ENCODE measurements at places on chromosomes 7 and 10.

GRCh38 chr10:103733045-103733419 is 122.3 kb downstream of the SH3PXD2A start:
- DNase-seq: no peak

GRCh38 chr7:134777908-134778580 is 1.4 kb upstream of the CALD1 start:
- DNase-seq: no peak

- no peak for DNase-seq
These were observed 168.3 kb downstream of the MYOF start for GRCh38 chr10:93313798-93314197.

- DNase-seq: no peak
These were observed 696.7 kb upstream of the CELF2 start for GRCh38 chr10:10320956-10321355.

DNA sequence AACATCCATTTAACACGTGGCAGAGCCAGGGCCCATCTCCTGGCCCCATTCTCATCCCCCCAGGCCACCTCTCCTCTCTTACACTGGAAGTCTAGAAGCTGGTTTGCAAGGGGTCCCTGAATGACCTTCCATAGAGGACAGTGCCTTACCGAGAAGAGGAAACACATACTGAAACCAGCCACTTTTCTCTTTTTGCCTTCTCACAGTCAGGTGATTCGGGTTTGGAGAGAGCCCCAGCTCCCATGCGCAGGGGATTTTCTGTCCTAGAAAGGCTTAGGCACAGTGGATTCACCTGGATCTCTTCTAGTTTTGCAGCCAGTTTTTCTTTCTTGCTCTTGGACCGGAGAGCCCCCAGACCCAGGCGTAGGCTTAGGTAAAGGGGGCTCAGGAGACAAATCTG is 334.1 kb upstream of the C7orf33 start:
- no peak for DNase-seq

GRCh38 chr10:92809840-92810239 is 38.5 kb upstream of the EXOC6 start:
- no peak for DNase-seq

DNA sequence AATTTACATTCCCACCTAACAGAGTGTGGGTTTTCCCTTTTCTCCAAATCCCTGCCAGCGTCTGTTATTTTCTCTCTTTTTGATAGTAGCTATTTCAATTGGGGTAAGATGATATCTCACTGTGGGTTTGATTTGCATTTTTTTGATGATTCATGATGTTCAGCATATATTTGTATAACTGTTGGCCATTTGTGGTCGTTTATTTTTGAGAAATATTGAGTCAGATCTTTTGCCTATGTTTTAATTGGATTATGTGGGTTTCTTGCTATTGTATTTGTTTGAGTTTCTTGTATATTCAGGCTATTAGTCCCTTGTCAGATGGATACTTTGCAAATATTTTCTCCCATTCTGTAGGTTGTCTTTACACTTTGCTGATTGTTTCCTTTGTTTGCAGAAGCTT is 193.8 kb downstream of the ABCA13 start:
- no peak for DNase-seq

DNA sequence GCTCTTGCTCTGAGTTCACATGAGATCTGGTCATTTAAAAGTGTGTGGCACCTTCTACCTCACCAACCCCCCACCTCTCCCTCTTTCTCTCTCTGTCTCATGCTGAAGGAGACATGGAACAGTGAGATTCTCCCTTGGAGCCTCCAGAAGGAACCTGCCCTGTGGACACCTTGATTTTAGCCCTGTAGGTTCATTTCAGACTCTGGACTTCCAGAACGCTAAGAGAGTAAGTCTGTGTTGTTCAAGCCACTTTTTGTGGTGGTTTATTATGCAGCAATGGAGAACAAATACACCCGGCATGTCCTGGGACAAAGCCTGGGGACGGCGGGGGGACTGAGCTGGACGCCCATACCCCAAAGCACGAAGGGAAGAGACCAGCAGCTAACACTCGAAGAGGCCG is 20.7 kb upstream of the GIMAP8 start:
- no peak for DNase-seq

DNA sequence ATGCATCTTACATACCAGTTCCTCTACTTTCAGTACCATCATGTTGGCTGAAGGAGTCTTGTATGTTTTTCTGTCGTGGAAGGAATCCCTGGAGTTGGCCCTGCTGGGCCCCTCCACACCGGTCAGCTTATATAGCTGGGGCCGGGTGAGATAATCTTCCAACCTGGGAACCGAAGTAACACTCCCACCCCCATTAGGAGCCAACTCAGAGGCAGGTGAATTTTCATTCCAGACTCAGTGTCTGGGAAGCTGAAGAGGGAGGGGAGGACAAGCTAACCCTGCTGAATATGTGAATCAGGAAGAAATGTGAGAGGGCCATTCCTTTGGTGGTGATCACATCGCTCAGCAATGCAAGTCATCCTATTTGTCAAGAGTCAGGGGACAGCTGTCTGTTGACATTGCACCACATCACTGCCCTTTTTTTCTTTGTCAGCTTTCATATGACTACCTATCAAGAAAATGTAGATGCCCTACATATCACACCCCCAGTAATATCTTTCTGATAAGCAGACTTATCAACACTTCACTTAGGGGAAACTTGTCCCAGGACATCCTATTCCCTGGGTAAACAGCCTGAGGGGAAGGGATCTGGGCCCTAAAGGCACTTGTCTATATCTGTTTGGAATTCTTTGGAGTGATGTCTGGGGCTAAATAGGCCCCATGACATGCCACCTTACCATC is at the start of gene ANKRD1:
ANKRD1 (minus strand) TSS at position 102 of the 681 bp plus-strand sequence; CDS start at position 42, 60 bp downstream.
- no peak for DNase-seq

GRCh38 chr7:31981874-31982390 is 88.3 kb downstream of the PDE1C start:
- DNase-seq: no peak

DNA sequence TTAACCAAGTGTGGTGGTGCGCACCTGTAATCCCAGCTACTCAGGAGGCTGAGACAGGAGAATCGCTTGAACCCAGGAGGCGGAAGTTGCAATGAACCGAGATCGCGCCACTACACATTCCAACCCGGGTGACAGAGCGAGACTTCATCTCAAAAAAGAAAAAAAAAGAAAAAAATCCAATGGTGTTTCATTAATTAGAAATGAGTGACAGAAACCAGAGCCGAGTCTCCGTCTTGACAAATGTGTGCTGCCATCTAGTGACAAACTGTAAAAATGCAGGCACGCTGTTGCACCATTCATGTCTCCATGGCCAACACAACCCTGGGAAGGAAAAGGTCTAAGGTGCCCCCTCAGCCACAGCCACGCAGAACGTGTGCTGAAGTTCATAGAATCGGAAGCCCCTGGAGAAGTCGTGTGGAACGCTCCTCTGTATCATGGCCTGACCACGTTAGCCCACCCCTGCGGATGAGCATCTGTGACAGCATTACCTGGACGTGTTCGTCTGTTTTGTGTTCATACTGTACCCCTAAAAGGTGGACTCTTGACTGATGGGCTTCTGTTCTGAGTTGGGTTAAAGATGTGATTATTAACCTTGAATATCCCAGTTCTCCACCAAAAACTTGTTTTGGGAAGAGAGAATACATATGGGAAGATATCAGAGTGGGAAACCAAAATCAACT is 94.9 kb downstream of the LYZL2 start:
- peak; percentile 71 for DNase-seq

- DNase-seq: no peak
These were observed 126.1 kb upstream of the EFCAB10 start for GRCh38 chr7:105707381-105707780.

DNA sequence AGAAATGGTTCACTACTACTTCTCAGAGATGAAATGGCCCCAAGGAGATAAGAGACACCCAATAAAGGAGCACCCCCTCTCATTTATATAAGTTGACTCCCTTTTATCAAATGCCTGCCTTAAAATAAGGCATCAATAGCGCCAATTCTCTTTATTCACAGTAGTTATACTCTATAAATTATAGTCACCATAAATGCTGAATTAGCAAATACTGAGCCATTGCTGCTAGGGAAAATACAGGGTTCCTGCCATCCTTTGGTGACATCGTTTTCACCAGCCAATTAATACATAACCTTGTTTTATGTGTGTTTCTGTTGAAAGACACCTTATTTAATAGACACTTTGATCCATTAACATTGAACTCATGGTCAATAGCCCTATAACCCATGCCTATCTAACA is 28.6 kb downstream of the DCLRE1C start:
- DNase-seq: no peak

DNA sequence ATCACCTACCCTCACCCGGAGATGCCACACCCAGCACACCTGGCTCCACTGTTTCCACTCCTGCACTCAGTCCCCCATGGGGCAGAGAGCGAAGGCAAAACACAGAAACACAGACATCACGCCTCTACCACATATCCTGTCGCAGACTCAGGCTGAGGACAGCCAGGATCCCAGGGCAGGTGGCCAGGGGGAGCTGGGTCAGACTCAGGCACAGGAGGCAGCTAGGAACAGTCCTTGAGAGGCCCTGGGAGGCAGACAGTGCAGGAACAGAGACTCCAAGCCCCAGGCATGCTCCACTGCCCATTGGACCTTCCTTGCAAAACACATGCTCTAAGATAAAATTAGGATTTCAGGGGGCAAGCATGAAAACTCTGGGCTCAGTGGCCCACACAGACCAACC is 154.4 kb upstream of the C7orf33 start:
- no peak for DNase-seq

DNA sequence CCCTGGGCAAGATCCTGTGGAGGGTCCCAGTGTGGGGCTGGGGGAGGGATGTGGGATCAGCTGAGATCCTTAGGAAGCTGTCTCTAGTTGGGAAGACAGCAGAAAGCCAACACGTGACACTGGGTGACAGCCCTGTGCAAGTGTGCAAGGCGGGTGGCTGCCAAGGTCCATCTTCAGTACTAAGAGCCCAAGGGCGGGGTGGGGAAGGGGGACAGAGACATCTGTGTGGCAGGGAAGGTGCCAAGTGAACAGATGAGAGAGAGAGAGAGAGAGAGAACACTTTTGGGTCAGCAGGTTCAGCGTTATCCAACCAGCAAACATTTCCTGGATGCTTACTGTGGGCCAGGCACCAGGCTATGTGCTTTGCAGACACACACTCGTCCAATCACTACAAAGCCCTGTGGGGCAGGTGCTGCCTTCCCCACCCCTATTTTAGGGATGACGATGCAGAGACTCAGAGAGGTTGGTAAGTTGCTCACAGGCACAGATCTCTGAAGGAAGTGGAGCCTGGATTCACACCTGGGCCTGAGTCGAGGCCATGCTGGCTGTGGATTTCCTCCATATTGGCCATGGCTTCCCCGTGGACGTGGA is 135.7 kb downstream of the GRK5 start:
- peak; percentile 64 for DNase-seq

- DNase-seq: no peak
These were observed 177.2 kb downstream of the TAX1BP1 start for GRCh38 chr7:27917119-27917518.

- no peak for DNase-seq
These were observed 83.0 kb downstream of the C10orf105 start for GRCh38 chr10:71636588-71636987.

DNA sequence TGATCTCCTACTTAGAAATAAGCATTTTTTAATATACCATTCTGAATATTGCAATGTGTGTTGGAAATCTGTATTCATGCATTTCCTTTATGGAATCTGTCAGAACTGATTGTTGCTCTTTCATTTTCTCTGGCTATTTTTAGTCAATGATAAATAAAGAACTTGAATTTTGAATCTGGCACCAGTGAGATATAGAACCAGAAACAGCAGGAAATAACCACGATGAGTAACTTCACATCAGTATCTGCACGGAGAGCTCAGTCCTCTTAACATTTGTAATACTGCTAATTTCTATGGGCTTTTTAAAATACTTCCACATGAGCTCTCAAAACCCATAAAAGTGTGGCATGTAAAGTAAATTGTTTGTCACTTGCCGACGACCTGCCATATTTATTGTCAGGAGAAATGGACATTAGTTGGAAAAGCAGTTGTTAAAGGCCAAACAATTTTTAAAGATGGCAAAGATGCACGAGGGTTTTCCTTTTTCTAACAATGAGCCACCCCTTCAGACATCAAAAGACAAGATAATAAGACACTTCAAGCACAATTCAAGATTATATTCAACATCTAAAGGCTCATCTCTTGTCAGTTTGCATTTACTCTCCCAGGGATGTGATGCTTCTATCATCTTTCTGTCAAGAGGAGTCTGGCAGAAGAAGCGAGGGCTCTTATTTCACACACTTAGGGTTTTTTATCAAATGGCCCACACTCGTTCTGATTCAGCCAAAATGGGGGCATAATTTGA is 118.3 kb downstream of the POU6F2 start:
- no peak for DNase-seq

DNA sequence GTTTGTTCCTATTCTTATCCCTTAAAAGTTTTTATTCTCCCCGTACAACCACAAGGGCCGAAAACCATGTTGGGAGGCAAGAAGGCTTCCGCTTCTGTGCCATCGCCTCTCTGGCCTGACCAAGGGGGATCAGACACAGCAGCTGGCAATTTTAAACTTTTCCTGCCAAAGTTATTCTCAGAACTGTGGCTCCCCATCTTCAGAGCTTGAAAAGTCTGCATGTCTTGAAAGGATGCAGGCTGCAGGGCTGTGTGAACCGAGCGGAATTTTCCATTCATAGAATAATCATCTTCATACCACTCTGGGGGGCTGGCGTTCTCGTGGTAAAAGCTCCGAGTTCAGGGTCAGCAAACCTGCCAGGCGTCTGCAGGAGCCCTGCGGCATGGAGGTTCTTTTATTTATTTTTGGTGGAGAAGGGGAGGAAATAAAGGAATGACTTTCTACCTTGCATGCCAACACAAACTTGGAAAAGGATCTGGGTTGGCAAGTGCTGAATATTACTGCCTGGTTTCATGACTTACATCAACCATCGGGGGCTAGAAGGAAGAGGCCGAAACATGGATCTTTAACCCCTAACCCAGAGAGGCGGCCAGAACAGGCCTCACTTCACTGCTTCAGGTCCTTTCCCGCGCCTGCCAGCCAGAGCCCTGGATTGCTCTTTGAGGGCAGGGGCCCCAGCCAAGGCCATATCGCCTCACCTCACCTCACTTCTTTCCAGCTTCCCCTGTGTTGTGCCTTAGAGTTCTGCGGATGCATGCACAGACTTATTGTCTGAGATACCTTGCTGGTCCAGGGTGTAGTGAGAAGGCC is 3.0 kb upstream of the NANOS1 start:
- DNase-seq: no peak

DNA sequence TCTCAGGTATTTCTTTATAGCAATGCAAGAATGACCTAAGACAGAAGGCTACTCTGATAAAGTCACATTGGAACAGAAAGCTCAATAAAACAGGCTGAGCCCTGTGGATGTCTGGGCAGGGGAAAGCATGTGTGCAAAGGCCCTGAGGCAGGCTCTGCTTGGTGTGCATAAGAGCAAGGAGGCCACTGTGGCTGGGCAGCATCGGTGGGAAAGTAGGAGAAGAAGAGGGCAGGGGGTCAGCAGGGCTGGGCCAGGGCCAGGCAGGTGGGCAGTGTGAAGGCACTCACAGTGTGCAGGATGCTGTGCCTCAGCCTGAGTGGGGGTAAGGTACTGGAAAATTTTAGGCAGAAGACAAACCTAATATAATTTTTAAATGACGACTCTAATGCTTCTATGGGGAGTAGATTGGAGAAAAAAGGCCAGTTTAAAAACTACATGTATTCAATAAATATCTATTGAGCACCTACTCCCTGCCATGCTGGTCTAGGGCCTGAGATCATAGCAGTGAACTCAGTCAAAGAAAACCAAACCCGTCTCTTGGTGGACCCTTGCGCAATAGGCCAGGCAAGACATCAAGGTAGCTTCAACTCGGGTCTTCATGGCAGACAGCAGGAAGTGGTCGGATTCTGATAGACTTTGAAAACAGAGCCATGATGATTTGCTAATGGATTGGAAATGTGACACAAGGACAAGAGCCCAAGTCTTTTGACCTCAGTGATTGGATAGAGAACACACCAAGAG is 572.3 kb downstream of the TCERG1L start:
- DNase-seq: no peak

All from muscle of back (tissue), 13 donors.